ENCODE measurements at places on chromosomes 16 and 17.

- no peak for DNase-seq
Observed at GRCh38 chr16:63066552-63066951, 1030.3 kb upstream of the CDH8 start.

GRCh38 chr17:43438626-43439025 is 39.8 kb downstream of the ARL4D start:
- DNase-seq = no peak

DNA sequence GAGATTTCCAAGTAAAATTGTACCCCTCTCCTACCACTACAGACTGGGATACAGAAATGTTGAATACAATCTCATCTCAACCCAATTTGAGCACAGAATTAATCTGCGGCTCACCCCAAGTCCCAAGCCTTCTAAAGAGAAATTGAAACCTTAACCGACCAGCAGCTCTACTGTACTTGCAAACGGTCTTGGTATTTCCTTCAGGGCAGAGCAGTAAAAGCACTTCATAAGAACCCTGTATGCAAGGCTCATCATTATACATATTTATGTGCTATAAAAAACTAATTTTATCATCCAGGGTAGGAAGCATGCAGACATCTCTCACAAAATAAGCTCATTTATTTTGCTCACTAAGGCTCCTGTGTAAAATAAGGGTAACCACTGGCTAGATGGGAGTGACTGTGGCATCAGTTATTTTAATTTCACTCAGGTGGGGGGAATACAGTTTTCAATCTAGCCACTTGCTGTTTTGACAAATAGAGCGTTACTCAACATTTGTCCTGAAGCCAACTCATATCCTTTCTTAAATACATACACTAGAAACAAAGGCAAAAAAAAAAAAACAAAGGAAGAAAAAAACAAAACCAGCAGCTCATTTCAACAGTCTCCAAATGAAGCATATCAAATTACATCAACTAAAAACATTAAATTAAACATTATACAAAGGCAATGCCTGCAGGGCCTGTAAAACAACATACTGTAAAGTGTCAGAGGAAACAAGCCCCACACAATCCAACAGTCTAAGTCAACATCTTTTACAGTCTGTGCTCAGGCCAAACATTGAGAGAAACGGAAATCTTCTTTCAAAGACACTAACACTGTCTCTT is 65.0 kb downstream of the PARN start:
- no peak for DNase-seq

DNA sequence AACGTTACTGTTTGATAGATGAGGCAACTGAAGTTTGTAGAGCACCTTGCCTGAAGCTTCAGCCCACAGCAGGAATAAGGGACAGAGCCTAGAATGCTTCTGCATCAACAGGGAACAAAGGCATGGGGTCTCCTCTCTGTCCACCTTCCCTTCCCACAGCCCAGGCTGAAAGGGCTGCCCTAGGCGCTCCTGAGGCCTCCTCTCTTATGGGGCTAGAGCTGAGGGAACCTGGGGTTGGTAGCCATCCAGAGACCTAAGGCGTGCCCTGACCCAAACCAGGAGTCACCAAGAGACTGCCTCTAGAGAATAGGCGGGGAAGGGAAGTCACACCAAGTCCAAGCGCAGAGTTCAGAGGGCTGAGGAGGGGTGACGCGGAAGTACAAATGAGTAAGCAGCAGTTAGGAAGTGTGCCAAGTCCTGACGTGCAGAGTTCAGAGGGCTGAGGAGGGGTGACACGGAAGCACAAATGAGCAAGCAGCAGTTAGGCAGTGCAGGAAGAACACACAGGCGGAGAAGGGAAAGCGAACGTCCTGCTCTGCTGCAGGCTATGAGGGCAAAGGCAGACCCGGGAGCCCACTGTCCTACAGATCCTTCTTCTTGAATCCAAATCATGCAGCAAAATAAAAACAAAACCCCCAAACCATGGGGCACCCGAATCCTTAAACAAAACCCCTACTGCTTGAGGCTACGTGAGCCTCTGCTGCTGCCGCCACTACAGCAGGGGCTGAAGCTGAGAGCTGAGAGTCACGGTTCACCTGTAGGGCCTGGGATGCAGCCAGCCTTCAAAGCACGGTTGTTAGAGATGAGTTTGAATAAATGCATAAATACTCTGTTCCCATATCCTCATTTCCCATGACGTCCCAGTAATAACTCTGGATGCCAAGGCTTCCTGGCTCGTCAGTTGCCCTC is 2.7 kb upstream of the SPG7 start:
- DNase-seq = no peak

DNA sequence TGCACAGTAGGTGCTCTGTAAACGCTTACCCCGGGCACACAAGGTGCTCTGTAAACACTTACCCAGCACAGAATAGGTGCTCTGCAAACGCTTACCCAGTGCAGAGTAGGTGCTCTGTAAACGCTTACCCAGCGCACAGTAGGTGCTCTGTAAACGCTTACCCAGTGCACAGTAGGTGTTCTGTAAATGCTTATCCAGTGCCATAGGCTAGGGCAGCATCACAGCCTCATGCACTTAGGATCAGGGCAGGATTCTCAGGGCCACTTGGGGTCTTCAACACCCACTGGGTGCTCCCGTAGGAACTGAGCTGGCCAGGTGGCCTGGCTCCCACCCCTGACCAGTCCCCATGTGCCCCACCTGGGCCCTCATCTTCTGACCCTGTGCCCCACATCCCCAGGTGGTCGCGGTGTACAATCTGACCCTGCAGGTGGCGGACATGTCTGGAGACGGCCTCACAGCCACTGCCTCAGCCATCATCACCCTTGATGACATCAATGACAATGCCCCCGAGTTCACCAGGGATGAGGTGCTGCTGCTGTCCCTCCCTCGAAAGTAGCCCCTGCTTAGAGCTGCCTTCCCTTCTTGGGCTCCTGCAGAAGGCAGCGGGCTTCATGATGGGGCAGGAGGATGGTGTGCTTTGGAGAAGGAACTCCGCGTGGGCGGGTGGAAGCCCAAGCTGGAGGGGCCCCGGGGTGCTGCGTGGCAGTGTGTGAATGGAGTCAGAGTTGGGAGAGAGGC is 13.1 kb downstream of the SLC22A31 start:
- no peak for DNase-seq

DNA sequence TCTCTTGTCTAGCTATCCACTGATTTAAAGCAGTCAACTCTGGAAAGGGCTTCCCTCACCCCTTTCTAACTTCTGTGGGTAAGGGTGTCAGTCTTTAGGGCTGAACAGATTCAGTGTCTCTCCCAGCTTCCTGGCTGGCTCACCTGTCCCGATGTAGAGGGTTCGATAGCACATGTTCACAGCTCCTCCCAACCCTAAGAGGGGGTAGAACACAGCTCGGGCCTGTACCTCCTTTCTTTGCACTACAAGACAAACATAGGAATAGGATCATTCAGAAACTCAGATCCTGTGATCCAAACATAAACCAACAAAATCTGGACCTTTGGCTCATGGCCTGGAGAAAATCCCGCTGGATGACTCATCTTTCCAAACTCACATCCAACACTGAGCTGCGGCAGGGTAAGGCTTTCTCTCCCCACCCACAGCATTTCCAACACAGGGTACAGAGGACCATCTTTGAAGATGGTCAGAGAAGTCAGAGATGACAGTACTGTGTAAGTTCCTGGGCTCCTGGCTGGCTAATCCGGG is 5.8 kb upstream of the DHRS13 start:
- no peak for DNase-seq

GRCh38 chr17:33623841-33624240 is 330.7 kb upstream of the ASIC2 start:
- no peak for DNase-seq

DNA sequence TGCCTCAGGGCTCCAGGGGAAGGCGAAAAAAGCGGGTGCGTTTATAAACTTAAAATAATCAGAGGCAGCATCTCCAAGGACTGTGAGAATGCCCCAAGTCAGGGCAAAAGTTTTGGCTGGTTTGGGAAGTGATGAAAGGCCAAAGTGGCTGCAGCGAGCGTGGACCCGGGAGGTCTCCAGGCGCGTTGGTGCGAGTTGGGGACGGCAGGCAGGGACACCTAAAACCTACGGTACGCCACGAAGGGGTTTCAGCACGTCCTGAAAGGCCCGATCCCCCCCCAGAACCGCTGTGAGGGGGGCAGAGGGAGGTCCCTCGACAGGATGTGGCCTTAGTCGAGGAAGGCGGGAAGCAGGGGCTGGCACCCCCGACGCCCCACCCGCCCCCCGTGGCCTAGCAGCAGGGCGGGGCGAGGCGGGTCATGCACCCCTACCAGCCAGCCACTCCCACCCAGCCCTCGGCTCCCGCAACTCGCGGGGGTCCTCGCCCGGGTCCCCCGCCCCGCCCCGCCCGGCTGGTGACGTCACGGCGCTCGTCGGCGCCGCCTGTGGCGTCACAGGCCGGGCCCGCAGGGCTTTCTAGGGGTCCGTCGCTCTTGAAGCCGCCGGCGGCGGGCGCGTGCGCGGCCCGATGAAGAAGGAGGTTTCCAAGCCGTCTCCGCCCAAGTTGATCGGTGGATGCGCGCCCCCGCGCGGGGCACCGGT is at the start of gene MYCBPAP:
MYCBPAP (plus strand) TSS at position 569 of the 702 bp plus-strand sequence. CDS start 236 bp downstream, outside the sequence.
- no peak for DNase-seq

DNA sequence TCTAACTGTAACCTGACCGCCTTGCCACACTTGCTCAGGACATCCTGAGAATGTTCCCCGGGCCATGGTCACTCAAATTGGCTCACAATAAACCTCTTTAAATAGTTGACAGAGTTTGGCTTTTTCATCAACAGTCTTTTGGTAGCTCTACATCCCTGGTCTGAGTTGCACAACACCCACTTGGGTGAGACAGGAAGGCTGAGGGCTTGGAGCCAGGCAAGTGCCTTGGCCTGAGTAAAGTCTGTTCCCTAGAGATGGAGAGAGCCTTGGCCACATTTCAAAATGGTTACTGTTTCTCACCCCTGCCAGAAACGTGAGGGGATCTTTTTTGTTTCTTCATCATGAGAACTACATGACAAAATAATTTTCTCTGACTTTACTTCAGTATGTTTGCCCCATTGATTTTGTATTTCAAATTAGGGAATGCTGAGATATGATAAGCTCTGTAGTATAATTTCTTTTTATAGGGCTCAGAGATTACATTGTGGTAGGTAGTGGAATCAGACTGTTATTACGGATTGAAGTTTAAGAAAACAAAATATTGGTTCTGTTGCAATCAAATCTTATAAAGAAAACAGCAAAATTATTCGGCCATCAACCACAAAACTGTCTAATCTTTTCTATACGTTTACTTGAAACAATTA is 53.9 kb upstream of the NETO2 start:
- no peak for DNase-seq

DNA sequence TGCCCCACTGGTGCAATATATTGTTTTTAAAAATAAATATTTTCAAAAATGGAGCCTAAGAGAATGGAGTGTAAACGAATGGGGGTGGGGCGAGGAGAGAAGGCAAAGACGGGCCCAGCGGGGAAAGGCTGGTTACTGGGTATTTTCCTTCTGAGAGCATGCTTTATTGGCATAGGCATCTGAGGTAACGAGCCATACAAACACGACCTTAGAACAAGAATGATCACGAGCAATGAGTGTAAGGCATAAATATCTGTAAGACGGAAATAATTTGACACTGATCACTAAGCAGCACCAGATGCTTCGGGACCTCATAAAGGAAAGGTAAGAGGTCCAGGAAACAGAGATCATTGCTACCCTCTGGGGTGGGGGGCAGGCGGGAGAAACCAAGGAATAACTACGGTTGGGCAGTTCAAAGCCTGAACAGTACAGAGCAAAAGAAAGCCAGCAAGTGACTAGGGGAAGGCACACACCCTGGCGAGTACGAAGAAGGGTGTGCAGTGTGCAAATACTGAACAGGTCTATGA is 959 bp downstream of the SSH2 start:
- DNase-seq = no peak

DNA sequence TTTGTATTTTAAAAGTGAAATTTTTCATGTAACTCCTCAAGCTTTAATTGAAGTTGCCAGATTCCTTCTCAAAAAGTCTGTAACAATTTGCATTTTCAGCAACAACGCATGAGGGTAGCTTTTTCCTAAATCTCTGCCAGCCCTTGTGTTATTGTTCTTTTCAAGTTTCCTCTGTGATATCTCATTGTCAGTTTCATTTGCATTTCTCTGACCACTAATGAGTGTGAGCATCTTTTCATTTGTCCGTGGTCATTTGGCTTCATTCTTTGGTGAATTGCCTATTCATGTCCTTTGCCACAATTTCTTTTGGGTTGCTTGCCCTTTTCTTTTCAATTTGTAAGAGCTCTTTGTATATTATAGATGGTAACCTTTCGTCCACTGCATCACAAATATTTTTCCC is 68.0 kb upstream of the NKD1 start:
- DNase-seq = no peak

DNA sequence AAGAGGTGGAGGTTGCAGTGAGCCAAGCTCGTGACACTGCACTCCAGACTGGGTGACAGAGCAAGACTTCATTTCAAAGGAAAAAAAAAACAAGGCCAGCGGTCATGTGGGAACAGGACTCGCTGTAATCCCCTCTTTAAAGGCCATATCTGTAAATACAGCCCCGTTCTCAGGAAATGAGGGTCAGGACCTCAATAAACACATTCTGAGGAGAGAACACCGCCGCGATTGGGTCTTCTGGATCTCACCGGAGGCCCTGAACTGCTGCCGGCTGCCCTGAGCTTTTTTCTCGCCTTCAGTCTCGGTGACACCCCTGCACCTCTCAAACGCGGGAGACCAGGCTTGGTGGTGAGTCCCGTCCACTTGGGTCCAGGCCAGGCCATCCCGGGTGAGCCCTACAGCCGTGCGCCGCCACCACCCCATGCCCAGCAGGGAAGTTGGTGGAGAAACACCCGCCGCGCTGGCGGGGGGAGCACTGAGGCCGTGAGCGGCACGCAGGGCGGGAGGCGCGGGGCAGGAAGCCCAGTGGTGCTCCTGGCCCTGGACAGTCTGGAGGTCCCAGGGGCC is 28.4 kb downstream of the SLC25A10 start:
- DNase-seq = no peak

DNA sequence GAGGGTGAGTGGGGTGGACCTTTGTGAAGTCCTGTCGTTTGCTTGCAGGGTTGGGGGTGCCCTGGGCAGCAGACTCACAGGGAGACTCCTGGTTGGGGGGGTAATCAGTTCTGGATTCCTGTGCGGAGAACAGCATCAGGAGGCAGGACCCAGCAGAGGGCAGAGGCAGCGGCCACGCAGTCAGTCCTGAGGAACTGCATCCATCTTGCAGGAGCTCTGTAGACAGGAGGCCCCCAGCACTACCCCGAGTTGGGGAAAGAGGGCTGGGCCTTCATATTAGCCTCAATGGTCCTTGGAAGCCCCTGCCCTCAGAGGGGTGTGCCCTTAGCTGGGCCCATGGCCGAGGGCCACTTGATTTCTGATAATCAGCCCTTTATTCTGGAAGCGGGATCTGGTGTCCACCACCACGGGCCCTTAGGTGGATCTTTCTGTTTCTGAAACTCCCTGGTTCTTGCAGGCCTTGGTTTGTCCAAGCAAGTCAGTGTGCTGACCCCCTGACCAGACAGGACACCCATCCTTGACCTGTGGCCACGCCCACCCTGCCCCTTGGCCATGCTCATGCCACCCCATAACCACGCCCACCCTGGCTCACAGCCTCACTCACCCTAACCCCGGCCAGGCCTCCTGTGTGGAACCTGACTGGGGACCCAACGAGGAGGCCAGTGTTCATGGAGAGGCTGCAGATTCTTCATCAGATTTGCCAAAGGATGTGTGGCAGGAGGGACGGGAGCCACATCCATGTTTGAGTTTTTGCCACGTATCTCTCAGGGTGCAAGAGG is 73.5 kb upstream of the CBX4 start:
- no peak for DNase-seq

- DNase-seq = no peak
Observed at GRCh38 chr17:48596735-48597527, 3.4 kb upstream of the HOXB5 start.

GRCh38 chr17:64055183-64056142 is 35.0 kb upstream of the ICAM2 start:
- no peak for DNase-seq

GRCh38 chr16:47916266-47916665 is 239.5 kb downstream of the ABCC12 start:
- no peak for DNase-seq

All from cortex of kidney (tissue), 1 donor.